Lower lobe of right lung (tissue), 2 donors: ENCODE measurements at places on chromosomes 5 and 9. TPM values are rescaled to one million over a fixed set of nuclear protein-coding genes. Genes with fewer than 3 reads are reported as not detected.
A peak's percentile ranks its signal among the peaks of the same experiment; 100 is the strongest.

DNA sequence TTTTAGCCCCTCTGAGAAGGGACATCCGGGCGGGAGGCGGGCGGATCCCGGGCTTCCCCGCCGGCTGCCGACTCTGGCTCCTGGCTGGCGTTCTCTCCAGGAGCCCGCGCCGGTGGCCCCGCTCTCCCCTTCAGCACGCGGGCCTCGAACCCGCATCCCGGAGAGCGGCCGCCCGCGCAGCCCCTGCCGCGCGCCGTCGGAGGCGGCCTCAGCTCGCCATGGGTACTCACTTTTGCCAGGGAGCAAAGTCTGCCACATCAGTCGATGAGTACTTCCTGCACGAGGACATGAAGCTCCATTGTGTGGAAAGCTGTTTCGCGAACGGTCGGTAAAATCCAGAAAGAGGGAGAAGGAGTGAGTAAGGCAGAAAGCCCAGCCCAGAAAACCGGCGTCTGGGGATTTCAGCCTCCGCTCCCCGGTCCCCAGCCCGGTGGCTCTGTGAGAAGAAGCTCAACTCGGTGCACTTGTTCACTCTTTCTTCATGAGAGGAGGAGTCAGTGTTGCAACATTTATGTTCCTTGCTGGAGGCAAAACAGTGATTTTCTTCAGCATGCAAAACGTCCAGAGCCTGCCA, at the start of gene PRLR:
TSS of gene PRLR (minus strand) at position 450 of the 574 bp plus-strand sequence. CDS start 140,867 bp downstream, outside the sequence.
- peak within 1 kb of the TSS; percentile 50 for H3K4me3 ChIP-seq
- H3K27me3 ChIP-seq = peaks cover 20% of the 10 kb centered on the region
- H3K4me1 ChIP-seq = peaks cover 9% of the 10 kb centered on the region
- peak; percentile 51 for DNase-seq

DNA sequence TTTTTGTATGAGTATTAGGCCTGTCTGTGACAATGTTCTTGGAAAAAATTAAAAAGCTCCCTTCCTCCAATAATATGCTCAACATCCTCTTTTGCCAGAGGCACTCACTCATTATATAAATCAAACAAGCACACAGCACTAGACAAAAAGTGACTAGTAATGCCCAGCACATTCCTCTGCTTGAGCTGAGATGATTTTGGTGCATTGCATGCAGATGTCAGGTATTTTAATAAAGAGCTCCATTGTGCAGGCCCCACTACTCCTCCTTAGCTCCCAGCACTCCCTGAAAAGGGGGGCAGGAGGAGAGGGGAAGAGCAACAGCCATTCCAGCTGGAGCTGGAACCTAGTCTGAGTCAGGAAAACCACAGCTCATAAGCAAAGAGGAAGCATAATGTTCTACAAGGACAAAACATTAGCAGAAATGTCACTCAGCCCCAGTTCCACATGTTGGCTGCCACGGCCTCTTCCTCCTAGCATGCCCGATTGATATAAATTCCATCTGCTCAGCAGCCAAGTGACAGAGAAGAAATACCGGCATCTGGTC, 348.5 kb downstream of the BNC2 start:
- peak; percentile 46 for DNase-seq
- peak overlapping the region; percentile 8 for H3K27ac ChIP-seq
- no peaks in the 10 kb centered on the region for H3K27me3 ChIP-seq
- peaks cover 23% of the 10 kb centered on the region for H3K4me1 ChIP-seq
- no peaks in the 10 kb centered on the region for H3K36me3 ChIP-seq

DNA sequence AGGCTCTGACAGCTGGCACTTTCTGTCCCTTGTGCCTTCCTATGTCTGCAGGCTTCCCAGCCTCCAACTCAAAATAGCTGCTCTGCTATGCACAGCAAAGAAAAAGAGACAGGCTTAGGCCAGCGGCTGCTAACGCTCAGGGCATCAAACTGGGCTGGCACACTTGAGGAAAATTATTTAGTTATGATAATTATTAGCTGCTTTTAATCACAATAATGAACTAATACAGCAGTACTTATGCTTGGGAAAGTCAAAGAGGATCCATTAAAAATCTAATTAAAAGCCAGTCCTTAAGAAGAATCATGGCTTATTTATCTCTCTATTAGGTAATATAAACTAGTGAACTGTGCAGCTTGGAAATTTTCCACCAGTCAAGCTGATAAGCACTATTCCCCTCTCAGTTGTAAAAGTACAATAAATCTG, 233.2 kb downstream of the SLIT3 start:
- H3K27me3 ChIP-seq = no peaks in the 10 kb centered on the region
- H3K36me3 ChIP-seq = no peaks in the 10 kb centered on the region
- peaks cover 17% of the 10 kb centered on the region for H3K4me1 ChIP-seq
- no peak overlapping the region for H3K27ac ChIP-seq
- DNase-seq = no peak

GRCh38 chr5:134444941-134445471, 33.3 kb upstream of the CDKN2AIPNL start:
- no peaks in the 10 kb centered on the region for H3K36me3 ChIP-seq
- no peaks in the 10 kb centered on the region for H3K4me1 ChIP-seq
- no peak for DNase-seq
- H3K27ac ChIP-seq = no peak overlapping the region
- H3K4me3 ChIP-seq = no peak overlapping the region
- no peaks in the 10 kb centered on the region for H3K27me3 ChIP-seq

DNA sequence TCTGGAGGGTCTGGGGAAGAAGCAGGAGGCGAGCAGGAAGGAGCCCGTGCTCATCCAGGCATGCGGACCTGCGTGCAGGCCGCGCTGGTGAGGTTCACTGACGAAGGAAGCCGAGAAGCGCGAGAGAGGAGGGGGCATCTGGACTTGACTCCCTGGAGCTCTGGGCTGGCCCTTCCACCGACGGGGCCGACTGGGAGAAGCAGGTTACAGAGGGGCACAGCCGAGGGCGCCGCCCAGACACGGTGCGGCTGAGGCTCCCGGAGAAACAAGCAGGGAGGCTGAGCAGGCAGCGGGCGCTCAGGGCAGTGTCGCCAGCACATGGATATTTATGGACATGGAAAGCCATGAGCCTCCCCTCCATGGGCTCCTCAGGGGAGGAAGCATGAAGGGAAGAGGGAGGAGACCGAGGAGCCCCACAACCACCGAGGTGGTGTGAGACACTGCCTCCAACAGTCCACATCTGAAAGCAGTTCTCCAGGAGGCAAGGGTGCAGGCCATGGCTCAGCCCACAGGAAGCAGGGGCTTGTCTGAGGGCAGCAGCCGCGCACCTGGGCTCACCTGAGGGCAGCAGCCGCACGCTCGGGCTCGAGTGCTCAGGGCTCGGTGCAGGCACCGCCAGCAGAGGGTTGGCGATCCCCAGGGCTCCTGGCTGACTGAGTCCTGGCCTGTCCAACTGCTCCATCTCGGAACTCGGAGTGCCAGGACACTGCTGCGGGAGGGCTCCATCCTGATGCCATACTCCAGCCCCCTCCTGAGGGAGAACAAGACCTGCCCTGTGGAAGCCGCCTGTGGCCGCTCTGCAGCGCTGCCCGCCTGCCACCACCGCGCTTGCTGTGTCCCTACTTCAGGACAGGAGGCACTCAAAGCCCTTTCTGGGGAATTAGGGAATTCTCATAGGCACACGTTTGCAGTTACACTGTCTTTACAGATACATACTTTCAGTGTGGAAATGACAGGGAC, 15.7 kb upstream of the INPP5E start:
- peak; percentile 40 for DNase-seq
- no peak overlapping the region for H3K4me3 ChIP-seq
- H3K27ac ChIP-seq = no peak overlapping the region

DNA sequence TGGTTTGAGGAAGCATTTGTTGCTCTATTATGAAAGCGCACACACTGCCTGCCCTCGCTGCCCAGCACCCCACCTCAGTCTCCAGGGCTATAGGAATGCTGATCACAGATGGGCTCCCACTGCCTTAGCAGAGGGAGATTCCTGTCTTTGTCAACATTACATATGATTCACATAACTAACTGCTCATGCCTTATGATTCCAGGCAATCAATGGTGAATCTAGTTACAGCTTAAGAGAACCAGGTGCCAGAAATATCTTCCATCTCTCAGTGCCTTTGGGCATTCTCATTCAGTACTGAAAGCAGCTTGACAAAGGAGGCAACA, 458.9 kb upstream of the C9orf72 start:
- H3K27ac ChIP-seq = no peak overlapping the region
- no peak for DNase-seq

- DNase-seq = no peak
- no peaks in the 10 kb centered on the region for H3K27me3 ChIP-seq
- no peak overlapping the region for H3K4me3 ChIP-seq
- no peak overlapping the region for H3K27ac ChIP-seq
- no peaks in the 10 kb centered on the region for H3K4me1 ChIP-seq
Observed at GRCh38 chr5:107023732-107024131, 647.0 kb downstream of the EFNA5 start.

DNA sequence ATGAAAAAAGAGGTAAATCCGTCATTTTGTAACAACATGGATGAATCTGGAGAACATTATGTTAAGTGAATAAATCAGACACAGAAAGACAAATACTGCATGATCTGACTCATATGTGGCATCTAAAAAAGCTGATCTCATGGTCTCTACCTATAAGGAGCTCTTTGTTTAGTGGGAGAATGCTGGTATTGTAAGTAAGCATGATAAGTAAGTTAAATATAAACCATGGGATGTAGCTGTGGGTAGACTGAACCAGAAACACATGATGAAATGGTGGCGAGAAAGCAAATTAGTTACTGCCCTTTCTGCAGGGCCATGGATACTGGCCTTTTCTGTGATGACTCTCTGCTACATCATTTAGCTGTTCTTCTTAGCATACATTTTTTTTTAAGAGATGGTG, 66.4 kb upstream of the RUSC2 start:
- H3K27ac ChIP-seq = no peak overlapping the region
- no peak for DNase-seq
- H3K36me3 ChIP-seq = no peaks in the 10 kb centered on the region
- H3K4me1 ChIP-seq = no peaks in the 10 kb centered on the region
- H3K27me3 ChIP-seq = no peaks in the 10 kb centered on the region
- H3K4me3 ChIP-seq = no peak overlapping the region

GRCh38 chr9:27671636-27672035, 98.4 kb upstream of the C9orf72 start:
- no peak overlapping the region for H3K4me3 ChIP-seq
- H3K27ac ChIP-seq = no peak overlapping the region
- no peaks in the 10 kb centered on the region for H3K27me3 ChIP-seq

The CXCL14 gene
- 42.4 TPM for total RNA-seq

The KCNIP1 gene
- 1.7 TPM for total RNA-seq

The ETF1 gene
- total RNA-seq = 90.7 TPM

The FREM1 gene
- 4.3 TPM for total RNA-seq

The BHMT2 gene
- total RNA-seq = 3.9 TPM

The SUSD3 gene
- 5.3 TPM for total RNA-seq

The LHX3 gene
- not detected for total RNA-seq
